CD4-positive, alpha-beta T cell treated with Interferon alpha-2 for 1 hour (primary cell): ENCODE measurements at places on chromosomes 4 and X.

GRCh38 chr4:32658019-32658418 lies 1937.8 kb downstream of the PCDH7 start:
- no peak for DNase-seq

GRCh38 chrX:68659385-68659784 lies 11.9 kb downstream of the STARD8 start:
- no peak for DNase-seq

- no peak for DNase-seq
These were observed 684.9 kb downstream of the TRAM1L1 start for GRCh38 chr4:116400480-116400879.

DNA sequence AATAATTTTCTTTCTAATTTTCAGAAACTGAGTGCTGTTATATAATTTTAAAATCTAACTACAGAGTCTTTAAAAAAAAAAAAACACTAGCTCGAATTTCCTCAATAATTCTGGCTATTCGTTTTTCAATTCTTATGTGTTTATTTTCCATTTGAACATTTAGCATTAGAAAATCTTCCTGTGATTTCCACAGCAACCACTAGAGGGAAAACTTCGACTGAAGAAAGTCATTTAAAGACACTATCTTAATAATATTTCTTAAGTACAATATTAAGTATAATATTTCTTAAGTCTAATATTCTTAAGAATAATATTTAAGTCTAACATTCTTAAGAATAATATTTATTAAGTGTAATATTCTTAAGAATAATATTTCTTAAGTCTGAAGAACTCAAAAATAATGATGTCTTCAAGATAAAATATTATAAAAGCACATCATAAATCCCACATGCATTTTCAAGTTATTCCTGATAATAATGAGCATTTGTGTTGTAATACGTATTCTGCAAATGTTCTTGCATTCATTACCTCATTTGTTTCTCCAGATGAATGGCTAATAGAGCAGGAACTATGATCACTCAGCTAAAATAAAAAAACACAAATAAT lies 118.4 kb upstream of the WDR17 start:
- DNase-seq, result peak; percentile 17

DNA sequence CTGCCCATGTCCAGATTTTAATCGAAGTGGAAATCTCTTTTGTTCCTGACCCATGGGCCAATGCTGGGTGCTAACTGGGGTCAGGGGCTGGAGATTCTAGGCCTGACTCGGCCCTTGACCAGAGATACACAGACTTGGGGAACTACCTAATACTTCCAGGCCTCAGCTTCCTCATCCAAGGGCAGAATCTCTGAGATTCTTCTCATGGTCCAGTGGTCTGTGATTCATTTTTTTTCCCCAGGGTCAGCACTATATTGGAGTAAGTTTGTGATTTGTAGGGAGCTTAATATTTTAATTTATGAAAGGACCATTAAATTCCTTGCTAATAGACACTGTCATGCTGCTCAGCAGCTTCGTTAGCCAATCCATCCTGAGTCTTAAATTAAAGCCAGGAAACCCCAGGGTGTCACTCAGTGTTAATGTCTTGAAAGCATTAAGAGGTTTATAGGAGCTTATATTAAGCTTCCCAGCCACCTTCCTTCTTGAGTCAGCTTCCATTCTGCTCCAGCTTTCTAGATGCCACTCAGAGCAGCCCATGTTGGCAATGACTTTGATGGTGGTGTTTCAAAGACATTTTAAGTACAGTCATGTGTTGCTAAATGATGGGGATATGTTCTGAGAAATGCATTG lies 27.0 kb upstream of the PROM1 start:
- DNase-seq, result no peak

DNA sequence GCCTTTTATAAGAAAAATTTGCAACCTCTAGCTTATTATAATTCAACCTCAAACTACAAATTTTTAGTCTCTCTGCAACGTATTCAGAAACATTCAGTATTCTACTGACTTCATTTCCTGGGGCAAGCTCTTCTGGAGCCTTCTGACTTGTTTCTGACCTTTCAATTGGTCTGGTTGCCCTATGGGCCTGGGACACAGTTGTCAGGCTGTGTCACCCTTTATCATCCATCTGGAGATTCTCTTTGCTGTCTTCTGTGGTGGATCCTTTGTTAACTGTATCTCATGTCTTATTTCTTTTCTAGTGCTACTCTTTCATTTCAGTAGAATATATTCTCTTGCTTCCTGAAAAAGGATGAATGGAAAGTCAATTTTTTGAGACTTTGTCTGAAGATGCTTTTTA lies 55.1 kb upstream of the PGRMC2 start:
- no peak for DNase-seq

DNA sequence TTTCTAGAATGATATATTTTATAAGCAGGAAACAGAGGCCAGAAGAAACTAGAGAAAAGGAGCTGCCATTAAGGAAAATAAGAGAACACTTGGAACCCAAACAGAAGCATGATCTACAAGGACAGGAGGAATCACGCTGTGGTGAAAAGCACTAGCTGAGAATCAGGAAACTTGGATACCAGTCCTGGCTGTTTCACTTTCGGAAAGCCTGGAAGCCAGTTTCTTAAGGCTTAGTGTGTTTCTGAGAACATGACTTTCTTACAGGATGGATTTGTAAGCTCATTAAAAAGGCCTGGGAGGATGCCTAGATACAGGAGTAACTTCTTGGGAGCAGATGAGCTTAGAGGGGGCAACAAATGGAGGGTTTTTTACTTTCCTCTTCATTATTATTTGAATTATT lies 36.9 kb downstream of the TLL1 start:
- no peak for DNase-seq

DNA sequence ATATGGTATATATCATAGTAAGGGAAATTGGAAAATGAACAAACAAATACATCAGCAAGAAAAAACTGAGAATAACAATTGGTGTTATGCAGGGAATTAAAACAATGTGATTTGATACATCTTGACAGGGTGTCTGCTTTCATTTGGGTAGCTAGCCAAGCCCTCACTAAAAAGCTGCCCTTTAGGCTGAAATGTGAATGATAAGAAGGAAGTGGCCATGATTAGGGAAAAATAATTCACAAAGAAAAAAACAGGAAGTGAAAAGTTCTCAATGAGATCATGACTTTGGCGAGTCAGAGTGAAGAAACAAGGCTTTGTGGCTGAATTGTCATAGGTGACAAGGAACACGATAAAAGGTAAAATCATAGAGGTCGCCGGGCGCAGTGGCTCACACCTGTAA lies 675.8 kb upstream of the SLIT2 start:
- DNase-seq, result no peak

DNA sequence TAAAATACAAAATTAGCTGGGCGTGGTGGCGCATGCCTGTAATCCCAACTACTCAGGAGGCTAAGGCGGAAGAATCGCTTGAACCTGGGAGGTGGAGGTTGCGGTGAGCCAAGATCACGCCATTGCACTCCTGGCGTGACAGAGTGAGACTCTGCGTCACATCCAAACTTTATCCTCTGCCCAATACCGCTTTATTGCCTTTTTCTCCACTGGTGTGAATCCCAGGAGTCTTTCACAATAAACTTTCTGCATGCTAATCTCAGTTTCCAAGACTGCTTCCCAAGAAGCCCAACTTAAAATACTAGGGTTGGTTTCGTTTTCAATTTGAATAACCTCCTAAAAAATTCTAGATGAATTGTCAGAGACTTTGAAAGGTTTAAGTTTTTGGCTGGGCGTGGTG lies 27.2 kb upstream of the DHX15 start:
- no peak for DNase-seq

DNA sequence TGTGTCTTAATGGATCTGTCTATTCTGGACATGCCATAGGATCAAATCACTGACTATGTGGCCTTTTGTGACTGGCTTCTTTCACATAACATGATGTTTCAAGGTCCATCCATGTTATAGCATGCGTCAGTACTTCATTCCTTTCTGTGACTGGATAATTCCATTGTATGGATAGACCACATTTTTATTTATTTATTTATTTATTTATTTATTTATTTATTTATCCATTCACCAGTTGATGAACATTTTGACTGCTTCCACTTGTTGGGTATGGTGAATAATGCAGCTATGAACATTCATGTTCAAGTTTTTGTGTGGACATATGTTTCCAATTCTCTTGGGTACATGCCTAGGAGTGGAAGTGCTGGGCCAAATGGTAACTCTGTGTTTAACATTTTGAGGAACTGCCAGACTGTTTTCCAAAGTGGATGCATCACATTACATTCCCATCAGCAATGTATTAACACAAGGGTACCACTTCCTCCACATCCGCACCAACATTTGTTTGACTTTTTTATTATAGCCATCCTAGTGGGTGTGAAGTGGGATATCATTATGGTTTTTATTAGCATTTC lies 14.0 kb downstream of the RTL5 start:
- DNase-seq, result no peak

DNA sequence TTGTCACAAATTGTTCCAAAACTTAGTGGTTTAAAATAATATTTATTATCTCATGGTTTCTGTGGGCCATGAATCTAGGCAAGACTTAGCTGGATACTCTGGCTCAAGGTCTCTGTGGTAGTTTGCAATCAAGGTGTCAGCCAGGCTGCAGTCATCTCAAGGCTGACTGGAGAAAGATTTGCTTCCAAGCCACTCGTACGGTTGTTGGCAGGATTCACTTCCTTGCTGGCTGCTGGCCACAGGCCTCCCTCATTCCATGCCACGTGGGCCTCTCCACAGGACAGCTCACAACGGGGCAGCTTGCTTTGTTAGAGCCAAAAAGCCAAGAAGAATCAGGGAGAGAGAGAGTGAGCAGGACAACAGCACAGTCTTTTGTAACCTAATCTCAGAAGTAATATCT lies 101.4 kb downstream of the WWC2 start:
- DNase-seq, result no peak

GRCh38 chrX:104187931-104188330 lies 21.7 kb downstream of the FAM199X start:
- DNase-seq, result no peak

DNA sequence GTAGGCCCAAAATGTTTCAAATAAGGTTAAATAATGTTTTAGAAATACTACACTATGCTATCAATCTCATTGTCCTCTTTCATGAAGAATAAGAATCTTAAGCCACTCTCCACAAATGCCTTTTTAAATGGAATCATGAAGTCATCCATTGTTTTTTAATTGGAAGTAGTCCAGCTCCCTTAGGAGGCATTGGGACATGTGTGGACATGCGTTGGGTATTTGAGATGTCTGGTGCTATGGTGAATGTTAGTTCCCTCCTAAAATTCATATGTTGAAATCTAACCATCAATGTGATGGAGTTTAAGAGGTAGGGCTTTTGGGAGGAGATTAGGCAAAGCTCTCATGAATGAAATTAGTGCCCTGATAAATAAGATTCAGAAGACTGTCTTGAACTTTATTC lies 289.0 kb downstream of the C4orf33 start:
- DNase-seq, result no peak

DNA sequence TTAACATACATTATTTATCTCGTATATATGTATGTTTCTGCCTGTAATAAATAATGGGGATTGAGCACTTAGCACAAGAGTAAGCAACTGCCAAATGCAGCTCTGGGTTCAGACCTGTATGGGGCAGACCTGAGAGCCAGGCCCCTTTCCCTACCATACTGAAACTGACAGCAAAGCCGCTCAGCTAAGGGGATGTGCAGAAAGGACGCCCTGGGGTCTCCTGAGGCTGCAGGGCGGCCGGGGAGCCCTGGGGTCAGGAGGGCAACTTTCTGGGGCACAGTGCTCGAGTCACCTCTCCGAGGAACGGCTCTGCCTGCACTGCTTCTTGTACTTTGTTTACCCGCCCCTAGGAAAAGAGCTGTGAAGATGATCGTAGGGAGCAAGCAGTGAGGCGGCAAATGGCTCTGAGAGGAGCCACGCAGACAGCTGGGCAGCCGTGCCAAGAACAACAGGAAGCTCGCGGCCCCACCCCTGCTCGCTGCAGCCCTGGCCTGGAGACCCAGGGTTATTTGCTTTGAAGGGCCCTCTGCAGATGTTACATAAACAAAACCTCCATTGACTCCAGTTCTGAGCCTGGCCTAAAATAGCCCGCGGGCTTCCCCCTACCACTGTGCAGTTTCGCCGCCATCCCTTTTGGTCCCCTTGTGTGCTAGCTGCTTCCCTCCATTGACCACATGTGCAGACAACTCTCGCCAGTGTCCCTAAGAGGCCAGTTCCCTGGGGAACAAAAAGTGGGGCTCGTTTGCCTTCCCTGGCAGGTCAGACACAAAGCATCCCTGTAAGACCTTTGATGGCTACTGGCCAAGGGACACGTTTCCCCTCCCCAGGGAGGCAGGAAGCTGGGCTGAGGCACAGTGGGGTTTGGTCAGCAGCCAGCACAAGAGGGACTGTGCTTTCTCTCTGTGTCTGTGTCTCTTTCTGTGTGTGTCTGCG lies 111.3 kb upstream of the LNX1 start:
- peak; percentile 18 for DNase-seq

DNA sequence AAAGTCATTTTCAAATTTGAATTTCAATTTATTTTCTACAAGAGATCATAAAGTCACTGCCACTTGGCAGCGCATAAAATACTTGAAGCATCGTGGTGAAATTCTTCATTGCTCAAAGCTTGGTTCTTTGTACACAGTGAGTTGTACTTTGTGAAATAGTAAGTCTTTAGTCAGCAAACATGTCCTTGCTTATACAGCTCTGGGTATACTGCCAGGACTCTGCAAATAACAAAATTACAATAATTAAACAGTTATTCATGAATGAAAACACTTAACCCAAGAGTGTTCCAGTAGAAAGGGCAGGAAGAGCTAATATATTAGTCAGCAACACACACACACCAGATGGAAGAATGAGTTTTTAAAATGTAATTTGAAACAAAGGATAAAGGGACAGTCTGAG lies 1300.9 kb upstream of the DIAPH2 start:
- no peak for DNase-seq

GRCh38 chr4:150827226-150827625 lies 187.9 kb downstream of the LRBA start:
- no peak for DNase-seq

GRCh38 chrX:130654409-130654950 lies 248.5 kb downstream of the ENOX2 start:
- DNase-seq, result no peak

DNA sequence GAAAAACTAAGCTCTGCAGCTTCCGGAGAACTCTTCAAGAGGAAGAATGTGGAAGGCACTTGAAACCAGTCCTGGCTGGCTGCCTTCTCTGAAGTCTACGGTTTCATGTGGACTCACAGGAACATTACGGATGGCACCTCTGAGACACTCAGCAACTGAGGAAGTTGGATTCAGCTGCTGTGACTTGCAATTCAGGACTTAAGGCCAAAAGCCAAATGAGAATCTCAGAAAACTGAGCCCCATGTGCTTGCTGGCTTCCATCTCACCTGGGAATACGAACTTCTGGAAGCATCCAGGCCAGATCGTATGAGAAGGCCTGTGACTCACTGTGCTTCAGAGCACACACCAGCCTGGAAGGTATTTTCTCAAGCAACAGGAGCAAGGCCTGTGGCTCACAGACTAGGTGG lies 107.8 kb upstream of the GPC4 start:
- DNase-seq, result no peak

DNA sequence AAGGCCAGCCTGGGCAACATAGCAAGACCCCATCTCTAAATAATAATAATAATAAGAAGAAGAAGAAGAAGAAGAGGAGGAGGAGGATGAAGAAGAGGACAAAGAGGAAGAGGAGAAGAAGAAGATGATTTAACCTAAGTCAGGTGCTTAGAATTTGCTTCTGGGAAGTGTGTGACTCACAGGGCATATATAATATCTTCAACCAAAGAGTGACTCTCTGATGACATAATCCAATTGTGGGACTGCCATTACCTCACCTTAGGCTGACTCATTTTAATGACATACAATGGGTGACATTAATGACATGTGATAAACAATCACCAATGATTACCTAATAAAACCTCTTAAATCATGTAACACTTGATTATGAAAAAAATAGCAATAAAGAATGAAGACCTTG lies 32.7 kb upstream of the MBTPS2 start:
- no peak for DNase-seq
